ENCODE measurements at places on chromosomes 12 and 14. TPM values are rescaled to one million over a fixed set of nuclear protein-coding genes. Genes with fewer than 3 reads are reported as not detected.

LRRK2 gene
- 11.2 TPM for total RNA-seq

DNA sequence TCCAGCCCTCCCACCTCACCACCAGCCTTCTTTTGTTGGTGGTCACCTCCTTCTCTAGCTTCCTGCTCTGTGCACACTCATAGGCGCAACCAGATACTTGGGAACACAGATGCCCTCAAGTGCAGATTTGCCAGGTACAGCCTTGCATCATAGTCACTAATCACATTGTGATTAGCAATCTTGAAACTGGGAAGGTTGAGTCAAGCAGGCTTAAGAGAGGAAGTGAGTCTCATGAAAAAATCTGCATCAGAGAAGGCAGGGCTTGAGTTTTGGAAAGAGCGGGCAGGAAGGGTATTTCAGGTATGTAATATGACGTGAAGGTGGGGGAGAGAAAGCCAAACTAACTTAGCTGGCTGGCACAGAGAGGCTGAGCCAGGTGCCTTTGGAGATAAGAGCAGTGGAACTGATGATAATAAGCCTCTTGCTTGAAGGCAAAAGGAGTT is 2.7 kb upstream of the RABGGTA start:
- DNase-seq = peak; percentile 3

OR6C2 gene
- not detected for total RNA-seq

KRT80 gene
- not detected for total RNA-seq

IFNG-AS1 gene
- 0.93 TPM for total RNA-seq

- DNase-seq = no peak
Observed at GRCh38 chr12:108815875-108816594, 41.3 kb downstream of the SSH1 start.

CLEC2B gene
- total RNA-seq = 3.7 TPM

CLEC4C gene
- total RNA-seq = not detected

DNA sequence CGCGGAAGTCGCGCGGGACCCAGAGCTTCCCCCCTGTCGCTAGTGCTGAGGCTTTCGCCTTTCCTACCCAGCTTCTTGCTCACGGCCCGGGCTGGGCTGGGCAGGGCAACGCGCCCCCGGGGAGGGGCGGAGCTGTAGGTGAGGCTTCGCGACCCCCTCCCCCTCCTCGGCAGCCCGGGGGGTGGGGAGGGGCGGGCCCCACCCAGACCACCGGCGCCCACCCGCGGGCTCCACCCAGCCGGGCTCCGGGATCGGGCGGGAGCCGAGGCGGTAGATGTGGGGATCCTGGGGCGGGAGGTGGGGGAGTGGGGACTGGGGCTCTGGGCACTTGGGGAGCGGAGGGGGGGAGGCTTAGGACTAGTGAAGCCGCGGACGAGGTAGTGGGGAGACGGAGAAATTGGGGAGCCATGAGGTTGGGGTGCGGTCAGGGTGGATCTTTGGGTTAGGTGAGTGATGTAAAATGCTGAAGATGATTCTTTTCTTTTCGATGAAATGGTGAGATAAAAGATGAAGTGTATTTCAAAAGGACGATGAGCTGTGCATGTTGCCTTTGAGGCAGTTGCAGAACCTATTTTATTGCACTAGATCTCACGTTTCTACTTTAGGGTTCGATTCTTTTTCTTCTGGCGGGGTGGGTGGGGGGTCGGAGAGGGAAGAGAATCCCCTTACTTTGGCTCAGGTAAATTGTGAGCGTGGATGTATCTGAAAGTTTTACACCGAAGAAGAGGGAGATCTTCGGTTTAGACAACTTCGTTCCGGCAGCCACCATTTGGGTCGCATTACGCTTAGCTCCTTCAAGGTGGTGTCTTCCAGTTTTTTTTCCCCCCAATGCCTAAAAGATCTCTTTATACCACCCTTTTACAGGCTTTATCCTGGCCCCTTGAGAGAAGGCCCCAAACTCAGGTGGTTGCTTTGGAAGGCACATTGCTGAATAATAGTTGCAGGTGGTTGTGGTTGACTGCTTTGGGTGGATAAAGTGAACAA is 619 bp downstream of the ERC1 start:
- DNase-seq = no peak

GSC gene
- not detected for total RNA-seq

ATL1 gene
- total RNA-seq = 2.8 TPM

GRCh38 chr12:27338473-27338872 is 5.8 kb downstream of the BMAL2 start:
- no peak for DNase-seq

DNA sequence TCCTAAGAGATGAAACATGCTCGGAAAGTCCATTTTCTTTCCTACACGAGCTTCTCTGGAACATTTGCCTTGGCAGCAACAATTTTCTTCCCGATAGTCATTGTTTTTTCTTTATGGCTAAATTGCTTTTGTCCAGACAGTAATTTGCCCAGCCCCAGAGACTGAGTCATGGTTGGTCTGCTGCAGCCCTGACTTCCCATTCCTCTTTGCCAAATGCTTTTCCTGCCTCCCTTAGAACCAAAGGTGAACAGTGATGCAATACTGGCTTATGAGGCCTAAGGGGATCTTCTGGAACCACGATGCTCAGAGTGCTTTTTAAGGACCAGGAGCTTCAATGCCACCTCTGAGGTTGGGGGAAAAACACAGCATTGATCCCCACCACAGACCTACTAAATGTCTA is 1599.6 kb upstream of the TMEM132C start:
- DNase-seq = no peak

C14orf132 gene
- 3.7 TPM for total RNA-seq

DNA sequence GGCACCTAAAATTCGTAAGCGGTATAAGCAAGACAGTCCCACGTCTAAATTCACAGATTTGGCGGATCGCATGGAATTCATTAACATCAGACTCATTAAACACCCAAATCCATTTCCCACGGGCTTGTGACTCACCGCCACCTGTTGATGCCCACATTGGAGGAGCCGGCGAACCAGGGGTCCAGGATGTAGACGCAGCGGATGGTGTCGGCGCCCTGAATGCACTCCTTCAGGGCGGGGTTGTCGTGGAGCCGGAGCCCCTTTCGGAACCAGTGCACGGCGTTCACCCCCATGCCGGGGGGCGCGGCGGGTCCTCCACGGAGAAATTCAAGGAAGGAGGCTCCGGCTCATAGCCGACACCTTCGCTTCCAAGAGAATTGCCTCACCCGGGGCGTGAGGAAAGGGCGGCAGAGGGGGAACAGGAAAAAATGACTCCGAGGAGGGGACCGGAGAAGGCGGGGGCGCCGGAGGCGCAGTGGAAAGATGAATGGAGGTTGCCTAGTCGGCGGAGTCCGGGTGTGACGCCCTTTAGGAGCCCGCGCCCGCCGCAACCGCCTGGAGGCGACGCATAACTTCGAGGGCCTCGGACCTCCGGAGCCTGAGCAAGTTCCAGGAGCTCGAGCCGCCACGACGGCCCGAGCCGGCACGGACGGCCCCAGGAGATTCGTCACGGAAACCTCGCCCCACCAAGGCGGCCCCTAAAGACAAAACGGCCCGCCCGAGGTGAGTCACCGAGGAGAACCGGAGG is 506 bp downstream of the CRY1 start:
- peak; percentile 65 for DNase-seq
